Right cardiac atrium (tissue), 5 donors: ENCODE measurements at places on chromosomes 5 and 9.

DNA sequence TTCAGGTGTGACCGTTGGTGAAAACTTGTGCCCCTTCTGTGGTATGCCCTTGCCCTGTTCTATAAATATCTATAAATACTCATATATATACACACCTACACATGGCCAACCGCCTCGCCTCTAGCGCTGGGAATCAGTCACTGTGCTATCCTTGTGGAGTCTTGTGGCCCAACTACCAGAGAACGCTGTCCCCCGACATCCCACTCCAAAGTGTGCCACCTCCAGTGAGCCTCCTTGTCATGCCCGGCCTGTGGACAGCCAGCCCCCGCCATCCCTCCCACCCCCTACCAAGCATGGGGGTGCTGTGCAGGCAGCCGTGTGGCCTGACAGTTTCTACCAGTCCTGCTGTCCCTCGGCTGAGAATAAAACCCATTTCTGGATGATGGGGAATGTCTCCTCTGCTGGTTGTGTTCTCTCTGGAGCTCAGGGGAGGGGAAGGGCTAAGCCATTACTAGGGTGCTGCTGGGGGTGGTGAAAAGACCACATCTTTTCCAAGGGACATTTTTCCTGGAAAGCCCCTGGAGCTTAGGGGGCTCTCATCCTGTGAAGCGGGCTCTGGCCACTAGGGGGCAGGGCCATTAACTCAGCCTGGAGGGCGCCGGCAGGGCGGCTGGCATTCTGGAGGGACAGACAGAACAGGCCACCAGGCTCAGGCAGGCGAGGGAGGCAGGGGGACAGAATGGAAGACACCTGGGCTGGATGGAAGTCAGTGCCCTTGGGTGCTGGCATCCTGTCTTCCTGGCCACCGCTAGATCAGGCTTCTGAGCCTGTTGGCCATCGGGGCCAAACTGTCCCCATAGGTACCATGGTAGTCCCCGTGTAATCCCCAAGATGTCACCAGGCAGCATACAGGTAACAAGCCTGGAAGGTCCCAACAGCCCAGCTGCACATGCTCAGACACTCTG lies 20.7 kb downstream of the GOLGA2 start:
- DNase-seq, result peak; percentile 91

DNA sequence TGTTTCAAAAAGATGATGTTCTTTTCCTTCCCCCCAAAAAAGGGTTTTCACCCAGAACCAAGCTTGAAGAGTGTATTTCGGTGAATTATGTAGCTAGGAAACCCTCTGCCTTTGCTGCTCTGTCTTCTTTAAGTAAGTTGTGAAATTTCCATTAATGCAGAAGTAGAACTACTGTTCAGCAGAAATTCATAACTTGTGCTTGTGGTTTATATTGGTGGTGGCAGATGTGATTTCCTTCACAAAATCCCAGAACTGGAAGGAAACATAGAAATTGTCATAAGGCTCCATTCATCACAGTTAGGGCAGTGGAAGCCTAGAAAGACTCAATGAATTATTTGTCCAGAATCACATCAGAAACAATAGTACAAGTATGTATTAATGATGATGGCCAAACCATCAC lies 42.1 kb upstream of the DAB2 start:
- DNase-seq, result no peak

DNA sequence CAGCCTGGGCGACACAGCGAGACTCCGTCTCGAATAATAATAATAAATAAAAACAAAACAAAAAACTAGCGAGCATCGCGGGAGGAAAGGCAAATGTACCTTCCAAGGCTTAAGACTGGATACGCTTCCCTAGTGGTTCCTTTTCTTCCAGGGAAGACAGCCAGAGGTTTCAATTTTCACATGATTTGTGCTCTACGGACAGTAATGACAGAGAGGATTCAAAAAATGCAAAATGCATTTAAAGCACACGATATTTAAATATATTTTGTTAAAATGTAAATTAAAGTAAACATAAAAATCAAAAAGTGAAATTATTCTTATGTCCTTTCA lies 4.3 kb upstream of the TRIM41 start:
- no peak for DNase-seq

- DNase-seq, result no peak
These were observed 32.5 kb downstream of the CAMSAP1 start for GRCh38 chr9:135874859-135875258.

DNA sequence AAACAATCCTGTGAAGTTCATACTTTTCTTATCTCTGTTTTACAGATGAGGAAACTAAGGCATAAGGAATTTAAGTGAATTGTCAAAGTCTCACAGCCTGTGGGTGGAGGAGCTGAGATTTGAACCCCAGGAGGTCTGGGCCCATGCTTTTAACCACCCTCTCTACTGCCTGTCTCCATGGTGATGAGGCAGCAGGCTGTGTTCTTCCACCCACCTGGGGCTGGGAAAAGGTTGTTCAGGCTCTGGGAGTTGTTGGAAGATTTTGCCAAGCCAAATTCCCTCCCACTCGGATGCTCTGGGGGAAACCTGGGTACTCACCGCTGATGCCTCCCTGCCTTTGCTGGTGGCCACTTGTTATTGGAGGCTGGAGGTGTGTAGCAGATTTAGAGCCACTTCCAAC lies 18.3 kb upstream of the SYNPO start:
- DNase-seq, result peak; percentile 5

- peak; percentile 93 for DNase-seq
These were observed at the start of gene TMOD1 for GRCh38 chr9:97501177-97501971. Gene TMOD1 (plus strand): TSS chr9:97501666. CDS start chr9:97524189, 22,523 bp downstream.

DNA sequence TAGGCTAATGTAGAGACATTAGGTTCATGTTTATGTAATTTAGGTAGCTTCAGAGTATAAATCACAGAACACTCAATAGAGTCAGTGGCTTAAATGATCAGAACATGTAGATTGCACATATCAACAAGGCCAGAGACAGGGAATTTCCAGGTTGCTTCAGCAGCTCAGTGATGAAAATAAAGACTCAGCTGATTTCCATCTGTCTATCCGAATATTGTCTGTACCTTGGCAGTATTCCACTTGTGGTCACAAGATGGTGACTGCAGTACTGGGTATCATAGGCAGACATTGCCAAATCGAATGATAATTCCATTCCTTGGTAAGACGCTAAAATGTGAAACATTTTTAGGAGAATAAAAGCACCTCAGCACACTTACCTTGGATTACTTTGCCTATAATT lies 702.2 kb downstream of the MAT2B start:
- DNase-seq, result no peak

- DNase-seq, result peak; percentile 81
These were observed 8.0 kb upstream of the PALM2AKAP2 start for GRCh38 chr9:109771796-109772531.

- DNase-seq, result no peak
These were observed 273.2 kb upstream of the PRDM9 start for GRCh38 chr5:23234197-23234596.

GRCh38 chr9:269081-269711 lies 54.5 kb downstream of the DOCK8 start:
- DNase-seq, result peak; percentile 46

GRCh38 chr5:68170826-68171558 lies 44.6 kb upstream of the PIK3R1 start:
- DNase-seq, result peak; percentile 87

- DNase-seq, result no peak
These were observed 282.4 kb downstream of the EFNA5 start for GRCh38 chr5:107388141-107388861.

DNA sequence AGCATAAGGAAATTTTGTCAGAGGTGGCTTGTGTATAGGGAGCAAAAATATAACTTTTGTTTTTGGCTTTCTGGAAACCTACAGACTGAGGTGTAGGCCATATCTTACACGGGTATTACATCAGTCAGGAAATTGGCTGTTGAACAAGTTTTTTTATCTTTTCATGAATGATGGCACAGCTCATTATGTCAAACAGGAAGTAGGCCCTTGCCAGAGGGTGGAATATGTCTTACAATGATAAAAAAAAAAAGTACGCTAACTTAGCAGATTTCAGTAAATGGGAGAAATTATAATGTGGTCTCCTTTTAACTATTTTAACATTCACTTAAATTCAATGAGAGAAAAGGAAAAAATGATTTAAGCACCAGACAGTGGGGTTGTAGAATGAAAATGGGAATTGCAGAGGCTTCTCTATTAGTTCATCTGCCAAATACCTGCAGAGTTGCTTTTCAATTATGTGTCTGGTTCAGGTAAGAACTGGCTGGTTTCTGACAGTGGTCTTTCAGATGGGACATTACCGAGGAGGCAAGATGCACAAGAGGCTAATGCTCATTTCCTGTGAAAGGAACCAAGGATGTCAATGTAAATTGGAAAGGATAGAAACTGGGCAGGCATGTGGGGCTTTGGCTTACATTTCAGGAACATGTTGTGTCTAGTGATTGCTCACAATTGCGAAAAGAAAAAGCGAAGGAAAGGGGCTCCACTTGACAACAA lies 169.9 kb downstream of the NNT start:
- no peak for DNase-seq

GRCh38 chr5:23139338-23140171 lies 286.4 kb upstream of the CDH12 start:
- no peak for DNase-seq

DNA sequence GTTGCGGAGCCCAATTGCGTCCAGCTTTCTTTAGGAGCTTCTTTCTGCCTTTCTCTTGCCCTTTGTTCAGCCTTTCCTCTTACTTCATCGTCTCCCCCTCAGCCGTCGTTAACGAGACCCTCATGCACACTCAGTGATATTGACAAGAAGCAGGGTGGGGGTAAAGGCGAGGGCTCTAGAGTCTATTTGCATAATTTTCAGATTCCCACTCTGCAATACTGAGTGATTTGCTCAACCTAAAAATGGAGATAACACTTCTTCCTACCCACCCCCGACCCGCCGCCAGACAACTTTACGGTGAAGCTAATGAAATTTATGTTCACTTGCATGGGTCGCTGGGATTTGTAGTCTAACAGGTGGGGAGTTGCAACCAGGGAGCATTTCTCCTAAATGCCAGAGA lies 1.3 kb upstream of the TBC1D2 start:
- no peak for DNase-seq

- DNase-seq, result no peak
These were observed 137.4 kb downstream of the SCAMP1 start for GRCh38 chr5:78497573-78498533.

- DNase-seq, result no peak
These were observed 7.6 kb upstream of the AGPAT2 start for GRCh38 chr9:136694872-136695247.

- DNase-seq, result no peak
These were observed 144.9 kb downstream of the MYO10 start for GRCh38 chr5:16791036-16791705.

- DNase-seq, result no peak
These were observed 38.1 kb upstream of the IL17B start for GRCh38 chr5:149416987-149417710.

GRCh38 chr9:134887686-134888602 lies 7.3 kb downstream of the FCN2 start:
- DNase-seq, result no peak
